ENCODE measurements at places on chromosomes 1 and 21. TPM values are rescaled to one million over a fixed set of nuclear protein-coding genes. Genes with fewer than 3 reads are reported as not detected.

CHRNB2 gene
- 0.21 TPM for total RNA-seq

MFSD2A gene
- 57.2 TPM for total RNA-seq

ETV3L gene
- not detected for total RNA-seq

KIF26B gene
- 2.7 TPM for total RNA-seq

AVPR1B gene
- not detected for total RNA-seq

SUSD4 gene
- 6.5 TPM for total RNA-seq

HDAC1 gene
- 66.2 TPM for total RNA-seq

OR10Z1 gene
- total RNA-seq = not detected

ZZZ3 gene
- total RNA-seq = 34.7 TPM

GRCh38 chr1:16372535-16373285 is 5.7 kb downstream of the SZRD1 start:
- peaks cover 2% of the 10 kb centered on the region for H3K36me3 ChIP-seq
- H3K27ac ChIP-seq = no peak overlapping the region
- H3K27me3 ChIP-seq = no peaks in the 10 kb centered on the region
- no peak overlapping the region for H3K4me3 ChIP-seq
- H3K4me1 ChIP-seq = peaks cover 22% of the 10 kb centered on the region

- no peak overlapping the region for H3K27ac ChIP-seq
- H3K4me3 ChIP-seq = no peak overlapping the region
- DNase-seq = no peak
- H3K36me3 ChIP-seq = peaks cover 25% of the 10 kb centered on the region
- peaks cover 20% of the 10 kb centered on the region for H3K4me1 ChIP-seq
Measured at GRCh38 chr1:159920651-159921050, 4.7 kb downstream of the TAGLN2 start.

DNA sequence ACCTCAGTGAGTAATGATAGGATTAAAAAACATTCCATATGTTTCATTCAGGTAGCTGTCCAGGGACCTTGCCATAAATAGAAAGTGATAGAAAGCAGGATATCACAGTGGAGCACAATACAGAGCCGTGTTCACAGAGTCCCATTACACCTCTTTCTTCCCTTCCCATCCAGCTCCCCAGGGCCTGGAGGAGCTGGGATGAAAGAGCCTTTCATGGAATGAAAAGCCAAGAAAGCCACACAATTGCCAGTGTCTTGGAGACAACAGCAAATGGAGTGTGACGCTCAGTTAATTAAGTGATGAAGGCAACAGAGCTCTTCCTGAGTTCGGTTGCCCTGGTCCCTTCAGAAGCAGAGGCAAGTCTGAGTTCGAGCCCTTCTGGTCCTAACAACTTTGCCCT is 387.3 kb upstream of the PLXNA2 start:
- no peak overlapping the region for H3K27ac ChIP-seq
- no peak overlapping the region for H3K4me3 ChIP-seq
- H3K4me1 ChIP-seq = no peaks in the 10 kb centered on the region
- no peak for DNase-seq
- no peaks in the 10 kb centered on the region for H3K36me3 ChIP-seq
- H3K27me3 ChIP-seq = no peaks in the 10 kb centered on the region

GRCh38 chr1:39562886-39563285 is 13.7 kb downstream of the PABPC4 start:
- no peak overlapping the region for H3K27ac ChIP-seq
- H3K4me1 ChIP-seq = no peaks in the 10 kb centered on the region
- H3K4me3 ChIP-seq = no peak overlapping the region
- no peak for DNase-seq

GRCh38 chr1:94783342-94784189 is 36.6 kb upstream of the SLC44A3 start:
- peak; percentile 82 for DNase-seq
- H3K27ac ChIP-seq = no peak overlapping the region
- H3K36me3 ChIP-seq = no peaks in the 10 kb centered on the region
- H3K27me3 ChIP-seq = no peaks in the 10 kb centered on the region

- no peaks in the 10 kb centered on the region for H3K27me3 ChIP-seq
- no peaks in the 10 kb centered on the region for H3K36me3 ChIP-seq
- H3K4me3 ChIP-seq = no peak overlapping the region
- DNase-seq = no peak
Measured at GRCh38 chr1:194060481-194060880, 874.1 kb upstream of the B3GALT2 start.

- H3K27ac ChIP-seq = no peak overlapping the region
- peaks cover 12% of the 10 kb centered on the region for H3K4me1 ChIP-seq
- H3K27me3 ChIP-seq = no peaks in the 10 kb centered on the region
Measured at GRCh38 chr1:178271471-178271870, 177.6 kb downstream of the RASAL2 start.

DNA sequence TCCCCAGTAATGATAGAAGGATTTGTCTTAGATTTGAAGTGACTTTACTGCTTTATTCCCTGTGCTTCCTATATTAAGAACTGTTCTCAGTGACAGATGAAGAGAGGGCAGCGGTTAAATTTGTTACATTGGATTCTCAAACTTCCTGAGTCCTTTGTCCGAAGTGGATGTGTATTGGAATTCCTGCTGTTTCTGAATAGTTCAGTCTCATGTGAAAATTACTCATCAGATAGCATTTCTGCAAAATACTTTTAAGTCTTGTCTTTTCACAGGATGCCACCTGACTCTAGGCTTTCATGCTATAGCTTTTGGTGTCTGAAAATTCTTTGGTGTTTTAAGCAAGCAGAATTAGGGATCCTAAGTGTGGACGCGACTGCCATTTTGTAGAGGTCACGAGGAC is 83.6 kb downstream of the PRDM2 start:
- no peaks in the 10 kb centered on the region for H3K4me1 ChIP-seq
- no peak overlapping the region for H3K27ac ChIP-seq

DNA sequence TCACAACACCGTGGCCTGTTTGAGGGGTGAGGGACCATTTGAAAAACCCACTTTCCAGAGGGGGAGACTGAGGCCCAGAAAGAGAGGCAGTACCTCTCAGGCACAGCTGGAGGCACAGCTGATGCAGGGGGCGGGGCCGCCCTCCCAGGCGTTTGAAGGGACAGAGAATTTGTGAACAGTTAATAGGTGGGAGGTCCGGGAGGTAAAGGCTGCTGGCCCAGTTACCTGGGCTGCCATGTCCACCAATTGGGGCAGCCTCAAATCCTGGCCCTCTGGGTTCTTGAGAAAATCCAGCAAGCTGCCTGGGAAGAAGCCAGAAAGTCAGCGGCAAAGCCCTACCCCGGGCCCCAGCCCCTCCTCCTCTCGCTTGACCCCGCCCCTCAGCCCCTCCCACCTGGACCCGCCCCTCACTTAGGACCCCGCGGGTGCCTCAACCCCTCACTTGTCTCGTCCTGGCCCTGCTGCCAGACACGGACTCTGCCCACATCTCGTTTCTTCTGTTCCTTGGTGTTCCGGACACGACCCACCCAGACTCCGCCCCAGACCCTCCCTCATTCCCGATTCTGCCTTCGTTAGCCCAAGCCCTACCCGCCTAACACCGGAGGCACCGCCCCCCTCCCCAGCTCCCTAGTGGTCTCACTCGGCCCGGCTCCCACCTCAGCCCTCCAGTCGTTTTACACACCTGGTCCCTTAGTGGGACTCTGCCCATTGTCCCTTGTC is 10.8 kb upstream of the AHDC1 start:
- no peaks in the 10 kb centered on the region for H3K27me3 ChIP-seq
- peak; percentile 70 for DNase-seq
- H3K4me1 ChIP-seq = peaks cover 2% of the 10 kb centered on the region
- H3K36me3 ChIP-seq = no peaks in the 10 kb centered on the region

GRCh38 chr1:99814373-99814900 is 35.7 kb upstream of the AGL start:
- H3K4me3 ChIP-seq = no peak overlapping the region
- H3K4me1 ChIP-seq = no peaks in the 10 kb centered on the region
- H3K27me3 ChIP-seq = no peaks in the 10 kb centered on the region
- H3K36me3 ChIP-seq = no peaks in the 10 kb centered on the region

DNA sequence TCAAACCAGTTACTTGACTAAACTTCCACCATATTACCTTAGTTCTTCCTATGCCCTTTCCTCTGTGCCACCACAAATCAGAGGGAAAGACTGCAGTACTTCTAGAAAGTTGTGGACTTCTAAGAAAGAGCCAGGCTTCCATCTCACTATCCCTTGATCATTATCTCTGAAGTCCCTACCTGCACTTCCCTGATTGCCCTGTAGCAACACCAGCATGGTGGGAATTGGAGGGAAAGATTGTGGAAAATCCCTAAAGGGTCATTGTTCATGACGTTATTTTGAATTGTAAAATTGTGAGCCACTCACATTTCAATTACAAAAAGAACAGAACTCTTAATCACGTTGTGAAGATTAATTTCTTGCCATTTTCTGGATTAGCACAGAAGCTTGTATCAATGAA is 23.4 kb upstream of the KIAA1614 start:
- DNase-seq = no peak
- no peaks in the 10 kb centered on the region for H3K4me1 ChIP-seq
- no peaks in the 10 kb centered on the region for H3K36me3 ChIP-seq
- H3K4me3 ChIP-seq = no peak overlapping the region

DNA sequence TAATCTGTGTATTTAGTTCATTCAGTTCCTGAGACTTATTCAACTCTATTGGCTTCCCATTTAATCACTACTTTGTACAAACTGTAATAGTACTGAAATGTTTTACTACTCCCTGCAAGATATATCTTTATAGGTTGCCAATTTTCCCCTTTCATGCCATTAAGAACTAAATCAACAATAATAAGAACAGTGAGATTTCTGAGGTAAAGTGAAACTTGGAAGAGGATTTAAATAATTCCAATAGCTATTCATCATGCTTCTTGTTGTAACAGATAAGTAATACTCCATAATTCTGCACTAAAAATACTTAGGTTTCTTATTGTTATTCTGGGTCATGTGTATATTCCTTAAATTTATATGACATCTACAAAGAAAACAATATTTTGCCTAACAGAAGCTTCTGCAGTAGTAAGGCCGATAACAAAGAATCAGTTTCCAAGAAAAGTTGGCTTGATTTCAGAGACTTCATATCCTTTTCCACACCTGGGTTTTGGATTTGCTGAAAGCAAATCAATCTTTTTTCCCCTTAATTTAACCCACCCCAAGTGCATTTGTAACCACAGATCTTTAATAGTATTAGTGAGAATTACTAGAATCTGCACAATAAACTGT is 258.3 kb downstream of the FAF1 start:
- no peaks in the 10 kb centered on the region for H3K36me3 ChIP-seq
- no peak for DNase-seq
- H3K27ac ChIP-seq = no peak overlapping the region
- H3K27me3 ChIP-seq = no peaks in the 10 kb centered on the region

- H3K36me3 ChIP-seq = no peaks in the 10 kb centered on the region
- no peaks in the 10 kb centered on the region for H3K4me1 ChIP-seq
- H3K27ac ChIP-seq = no peak overlapping the region
- DNase-seq = no peak
- H3K4me3 ChIP-seq = no peak overlapping the region
Measured at GRCh38 chr1:150021191-150021694, 10.7 kb upstream of the OTUD7B start.

- H3K36me3 ChIP-seq = no peaks in the 10 kb centered on the region
- no peak overlapping the region for H3K27ac ChIP-seq
- H3K4me3 ChIP-seq = no peak overlapping the region
Measured at GRCh38 chr21:46626975-46627501, 8.4 kb upstream of the PRMT2 start.

- H3K4me1 ChIP-seq = no peaks in the 10 kb centered on the region
- no peak overlapping the region for H3K27ac ChIP-seq
- H3K4me3 ChIP-seq = no peak overlapping the region
- no peaks in the 10 kb centered on the region for H3K36me3 ChIP-seq
- H3K27me3 ChIP-seq = no peaks in the 10 kb centered on the region
Measured at GRCh38 chr1:38285807-38286530, 239.4 kb upstream of the POU3F1 start.

GRCh38 chr1:116330846-116331245 is 42.2 kb upstream of the ATP1A1 start:
- peak overlapping the region; percentile 46 for H3K27ac ChIP-seq
- no peaks in the 10 kb centered on the region for H3K4me1 ChIP-seq
- H3K4me3 ChIP-seq = no peak overlapping the region
- no peaks in the 10 kb centered on the region for H3K27me3 ChIP-seq

GRCh38 chr1:40897513-40897912 is 35.4 kb upstream of the CITED4 start:
- no peak overlapping the region for H3K4me3 ChIP-seq
- DNase-seq = no peak
- H3K36me3 ChIP-seq = no peaks in the 10 kb centered on the region
- no peaks in the 10 kb centered on the region for H3K4me1 ChIP-seq

DNA sequence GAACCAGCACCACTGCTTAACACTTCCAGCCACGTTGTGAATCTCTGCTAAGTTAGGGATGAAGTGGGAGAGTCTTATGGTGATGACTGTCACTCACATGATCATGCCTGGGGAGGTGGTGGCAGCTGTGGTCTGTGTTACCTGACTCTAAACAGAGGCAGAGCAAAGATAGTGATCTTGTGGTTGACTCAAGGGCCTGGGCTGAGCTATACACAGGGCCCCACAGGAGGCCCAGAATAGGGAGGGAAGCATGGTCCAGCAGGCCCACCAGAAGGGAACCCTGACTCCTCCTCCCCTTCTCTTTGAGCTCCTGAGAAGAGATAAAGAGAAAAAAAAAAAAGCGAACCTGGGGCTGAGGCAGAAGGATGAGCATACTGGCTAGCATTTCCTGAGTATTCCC is 55.0 kb downstream of the PLXNA2 start:
- no peak overlapping the region for H3K4me3 ChIP-seq
- H3K4me1 ChIP-seq = peaks cover 6% of the 10 kb centered on the region
- H3K27me3 ChIP-seq = no peaks in the 10 kb centered on the region
- no peak overlapping the region for H3K27ac ChIP-seq
- H3K36me3 ChIP-seq = no peaks in the 10 kb centered on the region
- DNase-seq = no peak

GRCh38 chr1:91651661-91652071 is 151.0 kb downstream of the CDC7 start:
- peak overlapping the region; percentile 69 for H3K27ac ChIP-seq
- no peaks in the 10 kb centered on the region for H3K36me3 ChIP-seq
- H3K27me3 ChIP-seq = no peaks in the 10 kb centered on the region
- peaks cover 23% of the 10 kb centered on the region for H3K4me1 ChIP-seq
- DNase-seq = peak; percentile 89
- H3K4me3 ChIP-seq = no peak overlapping the region

DNA sequence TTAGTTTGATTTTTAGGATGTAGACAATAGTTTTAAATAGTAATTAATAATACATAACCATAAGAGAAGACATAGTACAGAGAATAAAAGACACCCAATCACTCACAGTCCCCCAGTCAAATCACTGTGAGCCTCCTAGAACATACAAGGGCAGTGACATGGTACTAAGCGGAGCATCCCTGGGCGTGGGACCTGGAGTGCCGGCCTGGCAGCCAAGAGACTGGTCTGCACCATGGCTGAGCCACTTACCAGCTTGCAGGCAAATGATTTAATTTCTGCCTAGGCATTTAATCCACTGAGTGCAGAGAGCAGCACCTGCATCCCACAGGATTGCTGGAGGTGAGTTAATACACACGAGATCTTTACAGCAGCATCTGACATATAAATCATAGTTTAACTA is 20.4 kb downstream of the SDHB start:
- no peaks in the 10 kb centered on the region for H3K27me3 ChIP-seq
- peaks cover 2% of the 10 kb centered on the region for H3K4me1 ChIP-seq
- no peak overlapping the region for H3K4me3 ChIP-seq
- H3K27ac ChIP-seq = no peak overlapping the region

DNA sequence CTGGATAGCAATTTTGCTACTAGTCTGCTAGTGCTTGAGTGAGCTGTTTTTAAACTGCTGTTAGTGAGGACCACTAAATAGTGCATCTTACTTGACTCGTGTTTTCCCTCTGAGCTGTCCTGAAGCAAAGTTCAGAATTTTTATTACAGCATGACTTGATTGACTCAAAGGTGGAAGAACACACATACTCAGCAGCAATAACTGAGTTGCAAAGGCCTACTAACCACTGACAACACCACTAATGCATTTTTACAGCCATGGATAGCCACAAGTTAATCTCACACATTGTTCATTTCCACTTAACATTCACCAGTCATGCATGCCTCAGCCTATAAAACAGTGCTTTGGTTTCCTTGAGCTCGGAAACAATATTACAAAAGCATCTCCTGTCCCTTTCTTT is 148.7 kb downstream of the RUNX1 start:
- no peaks in the 10 kb centered on the region for H3K4me1 ChIP-seq
- no peak overlapping the region for H3K27ac ChIP-seq
- no peak for DNase-seq
- no peak overlapping the region for H3K4me3 ChIP-seq
